ENCODE measurements at places on chromosomes 11 and 22.

GRCh38 chr22:28032861-28033260, 113.8 kb upstream of the PITPNB start:
- DNase-seq = peak; percentile 77

DNA sequence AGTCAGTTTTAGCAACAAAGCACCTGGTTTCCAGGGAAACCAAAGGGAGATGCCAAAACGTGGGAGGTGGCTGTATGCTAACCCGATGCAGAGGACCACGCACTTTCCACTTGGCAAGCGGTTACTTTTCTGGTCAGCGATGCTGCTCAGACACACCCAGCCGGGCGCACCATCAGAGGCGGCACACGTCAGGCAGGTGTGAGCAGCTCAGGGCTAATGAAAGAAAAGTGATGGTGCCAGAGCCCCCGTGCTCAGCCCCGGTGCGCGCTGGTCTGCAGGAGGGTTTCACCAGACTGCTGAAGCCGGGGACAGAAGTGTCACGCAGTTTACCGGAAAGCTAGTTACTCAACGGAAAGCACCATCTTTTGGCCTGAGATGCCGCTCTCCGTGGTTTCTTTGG, 5.7 kb downstream of the LTO1 start:
- no peak for DNase-seq

GRCh38 chr11:110168033-110168803, 75.0 kb downstream of the ZC3H12C start:
- no peak for DNase-seq

DNA sequence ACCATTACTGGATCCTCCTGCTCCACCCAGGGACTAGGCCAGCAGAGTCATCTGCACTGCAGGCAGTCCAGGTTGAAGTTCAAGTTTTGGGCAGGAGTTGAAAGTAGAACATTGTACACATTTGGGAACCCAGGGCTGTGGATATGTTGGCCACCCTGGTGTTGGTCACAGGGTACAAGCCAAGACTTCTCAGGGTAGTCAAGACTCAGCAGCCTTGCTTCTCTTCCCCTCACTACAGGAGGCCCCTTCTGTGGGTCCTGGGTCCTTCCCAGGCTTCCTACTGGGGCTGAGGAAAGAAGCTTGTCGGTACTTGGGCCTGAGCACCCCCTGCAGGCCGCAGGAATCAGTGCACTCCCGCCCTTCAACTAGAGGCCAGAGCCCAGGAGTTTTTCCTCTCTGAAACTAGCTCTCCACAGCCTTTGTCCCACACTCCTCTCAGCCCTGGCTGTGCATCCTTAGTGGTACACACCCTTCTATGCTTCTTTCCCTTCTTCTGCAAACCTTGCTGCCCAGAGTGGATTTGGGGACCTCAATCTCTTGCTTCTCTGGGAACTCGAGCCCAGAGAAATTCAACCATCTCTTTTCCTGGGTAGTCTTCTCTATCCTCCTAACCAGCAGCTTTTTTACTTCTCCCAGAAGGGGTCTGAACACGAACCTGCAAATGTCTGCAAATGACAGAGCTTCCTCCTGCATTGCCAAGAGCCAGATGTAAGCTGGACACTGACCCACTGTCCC, 2.6 kb upstream of the HPX start:
- peak; percentile 17 for DNase-seq

GRCh38 chr11:16310943-16311342, 45.4 kb downstream of the SOX6 start:
- no peak for DNase-seq

DNA sequence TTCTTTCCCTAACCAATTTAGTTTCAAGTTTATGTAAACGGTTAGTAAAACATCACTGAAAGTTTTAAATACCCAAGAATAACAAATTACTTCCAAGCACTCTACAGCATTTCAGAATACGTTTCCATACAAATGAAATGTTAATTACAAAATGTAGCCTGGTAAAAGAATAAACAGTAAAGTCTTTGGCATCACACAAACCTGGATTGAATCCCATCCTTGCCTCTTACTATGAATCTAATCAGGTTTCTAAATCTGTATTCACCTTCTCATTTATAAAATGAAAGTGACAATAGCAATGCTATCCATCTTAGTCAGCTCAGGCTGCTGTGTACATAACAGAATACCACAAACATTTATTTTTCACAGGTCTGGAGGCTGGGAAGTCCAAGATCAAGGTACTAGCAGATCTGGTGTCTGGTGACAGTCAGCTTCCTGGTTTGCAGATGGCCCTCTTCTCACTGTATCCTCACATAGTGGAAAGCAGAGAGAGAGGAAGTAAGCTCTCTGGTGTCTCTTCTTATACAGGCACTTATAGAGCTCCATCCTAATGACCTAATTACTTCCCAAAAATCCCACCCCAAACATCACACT, 19.2 kb downstream of the FAM168A start:
- DNase-seq = no peak

DNA sequence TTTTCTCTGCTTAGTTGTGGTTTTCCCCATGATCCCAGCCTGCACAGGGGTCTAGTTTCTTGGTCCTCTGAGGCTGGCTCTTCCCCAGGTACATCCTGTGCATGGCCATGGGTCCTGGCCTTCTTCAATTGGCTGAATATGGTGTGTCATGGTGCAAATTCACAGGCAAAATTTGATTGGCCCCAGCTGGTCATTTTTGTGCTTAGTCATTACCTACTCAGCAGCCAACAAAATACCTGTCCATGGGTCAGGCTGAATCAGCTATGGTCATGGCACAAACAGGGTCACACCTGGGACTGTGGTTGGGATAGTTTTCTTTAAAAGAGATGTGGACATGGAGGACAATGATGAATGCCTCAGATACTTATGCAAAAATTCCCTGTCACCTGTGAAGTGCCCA, 85.7 kb downstream of the CSNK2A3 start:
- no peak for DNase-seq

DNA sequence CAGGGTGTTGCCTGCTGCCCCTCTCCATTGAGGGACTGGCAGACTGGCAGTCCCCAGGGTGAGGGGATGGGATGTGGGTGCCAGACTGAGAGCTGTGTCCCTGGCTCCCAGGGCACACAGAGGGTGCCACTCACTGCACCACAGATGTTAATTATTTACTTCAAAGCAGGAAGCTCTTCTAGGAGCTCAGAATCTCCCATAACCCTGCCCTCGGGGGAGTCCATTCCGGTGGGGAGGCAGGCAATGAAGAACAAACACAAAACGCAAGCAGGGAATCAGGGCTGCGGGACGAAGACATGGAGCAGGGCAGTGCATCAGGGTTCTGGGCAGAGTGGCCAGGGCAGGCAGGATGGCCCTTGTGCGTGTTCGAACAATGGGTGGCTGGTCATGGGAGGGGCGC, 24.4 kb upstream of the FLRT1 start:
- DNase-seq = no peak

DNA sequence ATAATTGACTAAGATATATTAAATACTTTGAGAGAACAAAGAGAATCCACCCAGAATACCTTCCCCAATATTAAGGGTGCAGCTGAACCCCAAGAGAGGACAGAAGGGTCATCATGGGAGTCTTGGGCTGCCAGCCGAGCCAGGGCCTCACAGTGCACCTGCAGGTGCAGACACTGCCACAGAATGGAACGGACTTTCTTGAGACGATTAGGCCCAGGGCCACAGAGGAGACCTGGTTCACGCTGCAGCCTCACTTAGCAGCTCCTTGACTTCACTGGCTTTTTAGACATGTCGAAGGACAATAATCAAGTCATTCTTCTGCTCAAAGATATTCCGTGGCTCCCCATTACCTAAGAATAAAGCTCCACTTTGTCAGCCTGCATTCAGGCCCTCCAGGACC, 100.6 kb downstream of the PHF21B start:
- no peak for DNase-seq

DNA sequence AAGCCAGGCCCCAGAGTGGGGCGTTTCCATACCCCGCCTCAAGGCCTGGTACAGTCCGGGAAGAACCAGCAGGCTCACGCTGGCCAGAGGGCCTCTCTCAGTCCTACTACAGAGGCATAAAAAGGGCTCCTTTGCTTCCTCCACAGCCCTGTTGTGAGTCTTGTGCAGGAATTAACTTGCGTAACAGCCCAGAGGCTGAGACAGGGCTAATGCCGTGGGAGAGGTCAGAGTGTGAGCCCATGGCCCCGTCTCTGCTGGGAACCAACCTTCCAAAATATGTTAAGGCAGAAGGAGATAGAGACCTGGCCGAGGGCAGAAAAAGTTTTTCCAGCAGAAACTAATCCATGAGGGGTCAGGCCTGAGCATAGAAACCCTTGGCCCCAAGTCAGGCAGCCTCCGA, 19.9 kb upstream of the TMEM184B start:
- no peak for DNase-seq

DNA sequence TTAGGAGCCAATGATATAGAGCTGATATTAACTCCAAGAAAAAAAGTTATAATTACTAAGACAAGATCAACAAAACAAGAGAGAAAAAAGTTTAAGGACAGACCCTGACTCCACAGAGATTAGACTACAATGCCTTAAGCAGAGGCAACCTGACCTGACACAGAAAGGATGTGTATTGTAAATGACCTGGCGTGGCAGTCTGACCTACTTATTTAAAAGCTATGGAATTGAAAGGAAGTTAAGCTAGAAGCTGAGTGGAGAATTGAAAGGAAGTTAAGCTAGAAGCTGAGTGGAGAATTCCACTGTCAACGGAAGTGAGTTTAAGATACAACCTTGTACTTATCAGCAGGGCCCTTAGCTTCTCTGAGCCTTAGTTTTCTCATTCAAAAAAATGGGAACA, 885.4 kb downstream of the OPCML start:
- no peak for DNase-seq
